ENCODE measurements at places on chromosomes 4 and X. TPM values are rescaled to one million over a fixed set of nuclear protein-coding genes. Genes with fewer than 3 reads are reported as not detected.

DNA sequence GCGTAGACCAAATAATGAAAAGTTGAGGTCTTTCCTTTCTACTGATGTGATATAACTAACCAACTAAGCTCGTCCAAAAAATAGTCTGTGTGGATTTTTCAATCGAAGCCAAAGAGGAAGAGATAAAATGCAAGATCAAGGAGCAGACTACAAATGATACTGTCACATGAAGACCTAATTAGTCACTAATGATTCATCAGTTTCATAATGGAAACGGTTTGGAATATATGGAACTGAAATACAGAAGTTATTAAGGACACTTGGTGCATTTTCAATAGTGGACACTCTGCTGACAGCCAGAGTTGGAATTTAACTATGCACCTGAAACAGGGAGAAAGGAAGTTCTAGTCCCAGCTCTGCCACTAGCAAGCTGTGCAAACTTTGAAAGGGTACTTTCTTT lies 119.8 kb downstream of the GUCY2F start:
- H3K4me3 ChIP-seq = no peak overlapping the region
- no peaks in the 10 kb centered on the region for H3K4me1 ChIP-seq
- H3K36me3 ChIP-seq = no peaks in the 10 kb centered on the region
- DNase-seq = no peak
- H3K27ac ChIP-seq = no peak overlapping the region

GRCh38 chr4:116839826-116840225 lies 245.6 kb downstream of the TRAM1L1 start:
- no peaks in the 10 kb centered on the region for H3K36me3 ChIP-seq
- no peak overlapping the region for H3K4me3 ChIP-seq
- no peak for DNase-seq
- no peak overlapping the region for H3K27ac ChIP-seq

- peaks cover 6% of the 10 kb centered on the region for H3K27me3 ChIP-seq
- no peak overlapping the region for H3K27ac ChIP-seq
- no peak overlapping the region for H3K4me3 ChIP-seq
- DNase-seq = no peak
- H3K4me1 ChIP-seq = peaks cover 5% of the 10 kb centered on the region
Measured at GRCh38 chrX:154661899-154662298, 8.5 kb upstream of the CTAG2 start.

The CXCL6 gene
- total RNA-seq = not detected

- H3K27ac ChIP-seq = no peak overlapping the region
- no peak overlapping the region for H3K4me3 ChIP-seq
- H3K4me1 ChIP-seq = peaks cover 1% of the 10 kb centered on the region
- H3K36me3 ChIP-seq = peaks cover 7% of the 10 kb centered on the region
Measured at GRCh38 chr4:106238820-106239420, 77.1 kb downstream of the TBCK start.

DNA sequence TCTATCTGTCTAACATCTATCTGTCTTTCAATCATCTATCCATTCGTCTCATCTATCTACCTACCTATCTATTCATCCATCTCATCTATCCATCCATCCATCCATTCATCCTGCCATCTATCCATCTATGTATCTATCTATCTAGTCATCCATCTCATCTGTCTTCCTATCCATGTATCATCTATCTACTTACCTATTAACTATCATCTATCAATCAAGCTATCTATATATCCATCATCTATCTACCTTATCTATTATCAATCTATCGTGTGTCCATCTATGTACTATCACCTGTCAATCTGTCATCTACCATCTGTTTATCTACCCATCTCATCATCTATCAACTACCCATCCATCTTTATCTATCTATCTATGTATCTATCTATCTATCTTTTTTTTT lies 217.7 kb downstream of the CRLF2 start:
- H3K27ac ChIP-seq = no peak overlapping the region
- H3K4me3 ChIP-seq = no peak overlapping the region
- H3K4me1 ChIP-seq = no peaks in the 10 kb centered on the region
- no peaks in the 10 kb centered on the region for H3K36me3 ChIP-seq
- no peaks in the 10 kb centered on the region for H3K27me3 ChIP-seq

The CASP3 gene
- total RNA-seq = 58.0 TPM
